Stimulated activated CD8-positive, alpha-beta memory T cell treated with anti-CD3 and anti-CD28 coated beads, Interleukin-7, amount 100 ng/mL, for 4 hours (primary cell): ENCODE measurements at places on chromosomes 2 and 18.

DNA sequence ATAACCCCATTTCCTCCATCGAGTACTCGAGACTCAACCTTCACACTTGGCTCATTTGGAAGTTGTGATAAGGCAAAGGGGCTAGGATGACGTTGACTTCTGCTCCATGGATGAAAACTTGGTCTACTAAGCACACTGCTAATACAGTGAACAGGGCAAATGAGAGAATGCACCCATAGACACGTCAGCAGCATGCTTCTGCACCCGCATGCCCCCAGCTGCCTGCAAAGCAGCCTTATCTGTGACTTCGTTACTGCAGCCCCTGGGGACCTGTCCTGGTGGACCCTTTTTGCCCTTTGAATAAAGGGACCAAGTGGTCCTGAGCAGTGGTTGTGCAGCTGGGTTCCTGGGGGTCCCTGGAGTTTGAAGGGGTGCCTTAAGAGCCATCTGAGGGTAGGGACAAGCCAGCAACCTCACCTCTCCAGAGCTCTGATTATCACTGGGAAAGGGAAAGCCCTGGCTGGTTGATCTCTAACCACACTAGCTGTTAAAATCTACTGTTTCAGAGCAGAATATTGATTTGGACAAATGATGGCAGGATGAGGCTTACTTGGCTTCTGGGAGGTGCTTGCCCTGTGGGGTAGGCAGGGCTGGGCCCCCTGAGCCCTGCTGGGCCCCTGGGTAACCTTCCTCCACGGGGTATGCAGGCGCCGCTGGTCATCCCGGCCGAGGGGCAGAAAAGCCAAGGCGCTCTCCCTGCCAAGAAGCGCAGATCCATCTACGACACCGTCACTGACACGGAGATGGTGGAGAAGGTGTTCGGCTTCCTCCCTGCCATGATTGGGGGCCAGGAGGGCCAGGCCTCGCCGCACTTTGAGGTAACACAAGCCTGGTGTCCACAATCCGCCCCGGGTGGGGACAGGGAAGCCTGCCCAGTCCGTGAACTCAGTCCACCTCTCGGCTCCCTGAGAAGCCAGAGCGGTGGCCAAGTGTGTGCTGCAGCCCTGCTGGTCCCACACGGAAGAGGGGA, 37.6 kb upstream of the GPR17 start:
- no peak for DNase-seq

DNA sequence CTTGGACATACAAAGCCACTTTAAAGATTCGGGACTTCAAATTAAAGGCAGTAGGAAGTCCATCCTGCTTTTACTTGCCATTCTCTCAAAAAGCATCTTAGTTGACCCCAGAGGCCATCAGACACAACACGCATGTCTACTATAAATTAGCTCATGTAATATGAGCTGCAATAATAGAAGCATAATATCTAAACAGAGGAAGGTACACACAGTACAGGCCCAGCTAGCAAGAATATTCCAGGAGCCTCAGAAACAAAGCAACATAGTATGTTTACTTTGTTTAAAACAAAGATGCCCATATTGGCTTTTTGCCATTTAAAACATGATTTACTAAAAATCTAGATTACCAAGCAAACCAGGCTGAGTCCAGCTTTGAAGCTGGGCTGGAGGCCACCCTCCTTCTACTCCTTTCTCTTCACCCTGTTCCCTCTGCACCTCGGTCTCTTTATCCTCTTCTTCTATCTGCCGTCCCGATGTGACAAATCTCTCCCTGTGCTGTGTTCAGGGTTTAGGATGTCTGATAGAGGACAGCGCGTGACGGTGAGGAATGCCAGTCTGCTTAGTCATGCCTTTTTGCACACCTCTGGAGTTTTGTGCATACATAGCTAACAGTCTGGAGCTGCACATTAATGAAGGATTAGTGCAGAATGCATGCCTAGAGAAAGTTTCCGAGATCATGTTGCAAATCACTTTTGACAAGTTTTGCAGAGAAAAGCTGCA, 28.2 kb downstream of the DTNA start:
- DNase-seq: no peak

DNA sequence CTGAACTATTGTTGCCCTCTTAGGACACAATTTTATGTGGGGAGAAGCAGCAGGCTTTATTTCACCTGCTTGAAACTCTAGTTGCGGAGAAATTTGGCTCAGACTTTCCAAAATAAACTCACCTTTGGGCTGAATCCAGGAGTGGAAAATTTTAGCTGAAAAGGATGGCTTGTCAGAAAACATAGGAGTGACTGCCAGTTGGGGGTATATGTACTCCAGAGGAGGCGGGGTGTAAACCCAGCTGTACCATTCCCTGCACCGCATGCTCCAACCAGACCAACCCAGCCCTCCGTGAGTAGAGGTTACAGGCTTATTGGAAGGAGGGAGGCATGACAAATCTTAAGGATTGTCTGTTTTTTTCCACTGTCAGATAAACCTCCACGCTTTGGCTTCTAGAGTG, 53.8 kb downstream of the PRKCE start:
- DNase-seq: no peak

DNA sequence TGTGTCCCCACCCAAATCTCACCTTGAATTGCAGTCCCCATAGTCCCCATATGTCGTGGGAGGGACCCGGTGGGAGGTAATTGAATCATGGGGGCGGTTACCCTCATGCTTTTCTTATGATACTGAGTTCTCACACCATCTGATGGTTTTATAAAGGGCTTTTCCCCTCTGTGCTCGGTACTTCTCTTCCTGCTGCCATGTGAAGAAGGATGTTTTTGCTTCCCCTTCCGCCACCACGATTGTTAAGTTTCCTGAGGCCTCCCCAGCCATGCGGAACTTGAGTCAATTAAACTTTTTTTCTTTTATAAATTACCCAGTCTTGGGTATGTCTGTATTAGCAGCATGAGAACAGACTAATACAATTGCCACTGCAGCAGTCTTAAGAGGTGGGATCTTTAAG, 134.9 kb downstream of the LTBP1 start:
- no peak for DNase-seq

DNA sequence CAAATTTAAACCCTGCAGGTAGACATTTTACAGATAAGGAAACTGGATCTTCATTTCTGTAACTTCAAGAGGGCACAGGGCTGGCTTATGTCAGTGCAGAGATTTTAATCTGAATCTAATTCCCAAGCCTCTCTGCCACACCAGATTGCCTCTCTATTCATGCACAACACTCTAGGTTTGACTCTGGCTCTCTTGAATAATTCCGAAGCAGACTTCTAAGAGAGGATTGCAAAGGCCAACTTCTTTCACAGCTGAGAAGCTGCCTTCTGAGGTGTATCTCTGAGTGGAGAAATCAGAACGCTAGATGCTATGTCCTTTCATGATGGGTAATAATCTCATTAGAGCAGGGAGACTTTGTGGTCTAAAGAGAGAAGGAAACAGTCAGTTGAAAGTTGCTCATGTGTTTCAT, 20.1 kb upstream of the MGAT5 start:
- no peak for DNase-seq

- DNase-seq: no peak
These were observed 154.9 kb upstream of the TTC39C start for GRCh38 chr18:23859466-23860336.

DNA sequence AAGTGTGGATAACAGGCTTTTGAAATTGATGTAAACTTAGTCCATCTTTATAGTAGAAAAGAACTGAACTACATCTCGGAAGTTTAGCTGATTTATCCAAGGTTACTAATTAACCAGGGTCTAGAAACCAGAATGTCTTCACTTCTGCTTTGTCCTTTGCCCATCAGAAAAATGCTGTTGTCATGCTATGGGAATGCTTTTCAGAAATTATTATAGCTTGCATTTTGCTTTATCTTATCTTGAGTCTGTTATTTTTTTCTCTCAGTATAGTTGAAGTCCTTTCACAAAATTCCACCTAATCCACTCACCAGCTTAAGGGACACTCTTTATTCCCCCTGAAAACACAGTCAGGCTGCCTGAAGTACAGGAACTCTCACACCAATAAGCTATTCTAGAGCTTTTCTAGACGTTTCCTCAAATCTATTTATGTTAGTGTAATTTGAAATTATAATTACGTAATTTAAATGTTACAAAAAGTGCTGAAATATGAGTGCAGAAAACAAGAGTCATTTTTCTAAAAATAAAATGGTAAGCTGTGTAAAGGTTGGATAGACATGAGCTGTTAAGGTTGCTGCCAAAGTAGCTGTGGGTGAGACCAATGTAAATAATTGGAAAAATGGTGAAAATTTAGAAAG, 456.3 kb downstream of the TGIF1 start:
- no peak for DNase-seq

- DNase-seq: no peak
These were observed 88.6 kb upstream of the RPE start for GRCh38 chr2:209913786-209914345.

GRCh38 chr2:10941383-10941782, 29.6 kb downstream of the KCNF1 start:
- no peak for DNase-seq

DNA sequence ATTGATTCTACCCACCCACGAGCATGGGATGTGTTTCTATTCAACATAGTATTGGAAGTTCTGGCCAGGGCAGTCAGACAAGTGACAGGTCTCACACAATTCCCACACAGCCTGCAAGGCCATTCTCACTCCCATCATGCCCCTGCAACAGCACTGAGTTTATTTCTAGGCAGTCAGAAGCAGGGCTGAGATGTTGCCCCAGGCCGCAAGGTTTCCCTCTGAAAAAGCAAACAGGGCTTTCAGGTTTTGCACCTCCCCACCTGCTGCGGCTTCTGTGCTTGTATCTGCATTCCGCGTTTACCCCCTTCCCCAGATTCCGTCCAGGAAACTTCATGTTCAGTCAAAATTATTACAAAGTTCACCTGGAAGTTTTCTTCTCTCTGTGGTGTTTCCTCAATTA, 9.4 kb upstream of the TACR1 start:
- DNase-seq: no peak

DNA sequence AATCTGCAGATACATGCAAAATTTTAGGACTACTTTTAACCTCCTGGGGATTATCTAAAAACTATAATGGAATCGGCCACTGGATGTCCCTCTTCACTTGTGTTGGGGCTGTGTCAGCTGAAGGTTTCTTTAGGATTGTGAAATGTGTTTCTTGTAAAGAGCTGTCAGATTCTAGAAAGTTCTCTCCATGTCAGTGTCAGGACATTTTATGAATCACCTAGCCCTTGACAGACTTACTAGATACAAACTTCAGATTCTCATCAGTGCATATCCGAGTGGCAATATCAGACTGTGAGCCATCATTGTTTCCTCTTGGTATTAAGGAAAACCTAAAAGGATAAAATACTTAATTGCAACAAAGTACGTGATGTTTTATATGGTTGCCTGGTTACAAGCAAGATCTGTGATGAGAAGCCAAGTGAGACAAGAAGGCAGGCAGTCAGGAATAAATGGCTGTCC, 107.3 kb downstream of the CPS1 start:
- no peak for DNase-seq

GRCh38 chr2:134819334-134819733, 19.1 kb upstream of the ACMSD start:
- no peak for DNase-seq

DNA sequence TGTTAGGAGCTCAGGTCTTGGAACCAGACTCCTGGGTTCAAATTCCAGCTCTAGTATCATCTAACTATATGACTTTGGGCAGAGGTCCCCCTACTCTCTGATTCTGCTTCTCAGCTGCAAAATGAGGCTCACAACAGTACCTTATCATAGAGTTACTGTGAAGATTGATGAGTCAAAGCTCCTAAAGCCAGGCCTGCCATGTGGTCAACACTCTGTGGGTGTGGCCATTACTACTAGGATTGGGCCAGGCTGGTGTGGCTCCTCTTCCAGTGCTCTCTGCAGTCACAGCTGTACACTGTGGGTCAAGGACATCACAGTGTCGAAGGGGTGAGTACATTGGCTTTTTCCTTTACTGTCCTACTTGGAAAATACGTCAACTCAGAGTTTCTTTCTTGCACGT, 22.6 kb downstream of the CAPN13 start:
- DNase-seq: no peak

DNA sequence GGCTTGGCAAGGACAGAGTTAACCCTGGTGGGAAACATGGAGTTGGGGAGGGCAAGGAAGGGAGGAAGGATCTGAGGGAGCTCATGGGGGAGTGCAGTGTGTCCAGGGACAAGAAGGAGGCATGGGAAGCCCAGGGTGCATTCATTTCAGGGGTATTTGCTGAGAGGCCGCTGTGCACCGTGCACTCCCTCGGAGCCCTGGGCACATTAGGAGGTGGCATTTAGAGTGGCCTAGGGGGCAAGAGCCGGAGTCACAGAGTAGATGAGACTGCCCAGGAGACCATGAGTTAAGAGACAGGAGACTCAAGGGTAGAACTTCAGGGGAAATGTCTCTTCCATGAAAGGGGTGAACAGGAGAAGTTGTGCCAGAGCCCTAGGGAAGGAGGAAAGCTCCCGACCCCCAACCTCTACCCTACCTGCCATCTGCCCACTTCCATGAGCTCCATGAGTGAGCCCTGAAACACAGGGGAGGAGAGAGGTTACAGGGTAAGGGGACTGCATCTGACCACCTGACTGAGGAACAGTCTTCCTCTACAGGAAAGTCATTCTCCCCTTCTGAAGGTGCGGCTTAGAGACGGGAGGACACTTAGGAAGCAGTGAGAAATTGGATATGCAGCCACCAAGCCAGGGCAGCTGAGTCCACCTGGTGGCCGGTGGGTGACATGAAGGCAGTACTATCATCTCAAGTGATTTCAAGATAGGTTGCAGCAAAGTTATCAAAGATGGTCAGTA, 58.5 kb upstream of the COPS8 start:
- no peak for DNase-seq

- DNase-seq: no peak
These were observed 45.8 kb downstream of the PCBP1 start for GRCh38 chr2:70133127-70133452.

- no peak for DNase-seq
These were observed 45.0 kb upstream of the CYTIP start for GRCh38 chr2:157488877-157489276.

DNA sequence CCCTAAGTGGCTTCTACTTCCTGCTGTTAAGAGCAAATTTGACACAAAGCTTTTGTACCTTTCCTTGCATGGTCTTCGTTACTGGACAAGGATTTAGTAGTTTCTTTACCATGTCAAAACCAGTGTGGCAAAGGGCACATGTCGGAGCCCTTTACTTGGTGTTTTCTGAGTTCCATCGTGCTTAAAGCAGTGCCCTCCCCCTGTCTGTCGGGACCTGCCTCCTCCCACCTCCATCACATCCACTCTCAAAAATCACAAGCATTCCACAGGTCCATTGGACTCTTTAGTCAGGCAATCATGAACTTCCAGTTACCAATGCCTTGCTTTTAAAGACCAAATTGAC, 763 bp downstream of the CCDC141 start:
- no peak for DNase-seq

- no peak for DNase-seq
These were observed 421.4 kb upstream of the SALL3 start for GRCh38 chr18:78558101-78558810.

DNA sequence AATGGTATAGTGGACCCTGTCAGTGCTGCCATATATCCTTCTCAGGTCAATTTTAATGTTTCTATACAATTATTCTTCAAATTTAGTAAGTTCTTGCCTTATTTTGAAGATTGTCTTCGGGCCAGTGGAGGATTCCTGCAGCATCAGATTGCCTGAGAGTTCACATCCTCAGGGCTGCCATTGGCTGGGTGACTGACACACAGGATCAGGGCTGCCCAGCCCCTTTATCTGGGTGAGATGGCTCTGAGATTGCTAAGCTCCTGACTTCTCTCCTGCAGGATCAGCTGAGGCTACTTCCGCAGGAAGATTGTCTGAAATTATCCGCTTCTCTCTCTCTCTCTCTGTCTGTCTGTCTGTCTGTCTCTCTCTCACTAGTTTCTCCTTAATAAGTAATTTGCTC, 567.4 kb downstream of the TSN start:
- no peak for DNase-seq

GRCh38 chr2:222859786-222860612, 837 bp upstream of the ACSL3 start:
- no peak for DNase-seq

- no peak for DNase-seq
These were observed 57.2 kb upstream of the PXDN start for GRCh38 chr2:1801541-1801940.
